Endodermal cell (in vitro differentiated cells): ENCODE measurements at places on chromosomes 7 and 10.

- no peak for DNase-seq
Measured at GRCh38 chr10:70117646-70118045, 15.0 kb downstream of the AIFM2 start.

DNA sequence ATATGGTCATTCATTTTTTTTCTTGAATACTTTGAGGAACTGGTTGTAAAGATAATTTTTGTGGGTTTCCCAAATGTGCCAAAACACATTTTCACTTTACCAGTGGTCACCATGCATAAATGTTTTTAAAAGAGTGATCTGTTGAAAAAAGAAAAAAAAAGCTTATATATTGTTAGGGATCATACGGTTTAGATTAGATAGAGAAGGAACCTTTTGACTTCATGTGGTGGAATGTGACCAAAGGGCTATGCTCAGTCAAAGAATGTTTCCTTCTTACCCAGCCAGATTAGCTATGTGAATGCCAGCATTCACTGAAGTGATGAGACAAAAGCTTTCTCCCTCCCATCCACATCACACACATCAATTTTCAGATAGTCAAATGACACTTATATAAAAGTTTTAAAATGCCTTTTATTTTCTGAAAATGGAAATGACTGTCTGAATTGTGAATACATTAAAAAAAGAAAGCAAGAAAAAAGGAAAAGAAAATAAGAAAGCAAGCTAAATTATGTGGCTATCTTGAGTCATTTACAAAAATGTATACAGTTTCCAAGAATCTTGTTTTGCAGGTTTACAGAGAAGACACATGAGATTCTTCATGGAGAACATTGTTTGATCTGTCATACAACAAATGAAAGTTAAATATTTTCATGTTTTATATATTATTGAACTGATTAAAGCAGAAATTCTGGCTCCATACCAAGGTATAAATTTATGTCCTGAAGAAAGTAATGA lies 8.6 kb upstream of the CPED1 start:
- no peak for DNase-seq

- DNase-seq, result no peak
Measured at GRCh38 chr10:132665946-132666704, 119.8 kb downstream of the NKX6-2 start.

DNA sequence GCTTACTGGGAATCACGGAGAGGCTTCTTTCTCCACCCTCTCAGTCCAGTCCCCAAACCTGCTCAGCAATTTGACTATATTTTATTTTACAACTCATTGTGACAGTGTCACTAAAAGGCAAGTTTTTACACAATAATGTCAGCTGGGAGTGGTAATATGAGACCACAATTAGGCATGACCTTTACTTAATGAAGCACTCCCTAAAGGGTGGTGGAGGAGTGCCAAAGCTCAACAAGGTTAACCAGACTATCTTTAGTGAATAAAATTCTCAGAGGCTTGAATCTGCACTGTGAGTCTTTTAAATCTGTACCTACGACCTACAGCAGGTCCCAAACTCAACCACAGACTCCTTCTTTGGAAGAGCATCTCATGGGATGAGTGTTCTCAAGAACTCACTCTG lies 215.6 kb downstream of the TAX1BP1 start:
- DNase-seq, result no peak

- no peak for DNase-seq
Measured at GRCh38 chr7:120793213-120793936, 64.6 kb downstream of the TSPAN12 start.

- no peak for DNase-seq
Measured at GRCh38 chr7:149228831-149229471, 10.5 kb upstream of the ZNF212 start.

DNA sequence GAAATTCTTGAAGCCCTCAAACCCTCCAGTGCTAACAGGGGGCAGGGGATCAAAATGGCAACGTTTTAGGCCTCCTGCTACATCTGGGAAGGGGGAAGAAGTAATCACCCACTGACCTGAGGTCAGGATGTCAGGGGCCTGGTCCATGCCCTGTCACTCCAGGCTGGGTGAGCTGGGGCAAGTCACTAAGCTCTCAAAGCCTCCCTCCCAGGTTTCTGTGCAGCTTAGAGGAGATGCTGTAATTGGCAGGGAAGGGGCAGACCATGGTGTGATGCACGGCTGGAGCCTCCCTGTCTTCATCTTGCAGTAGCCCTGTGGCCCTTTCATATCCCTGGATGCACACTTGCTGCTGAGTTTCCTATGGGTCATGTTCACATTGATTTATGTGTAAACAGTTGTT lies 27.2 kb downstream of the LEP start:
- DNase-seq, result no peak

GRCh38 chr10:90997670-90998069 lies 76.8 kb upstream of the ANKRD1 start:
- DNase-seq, result no peak

DNA sequence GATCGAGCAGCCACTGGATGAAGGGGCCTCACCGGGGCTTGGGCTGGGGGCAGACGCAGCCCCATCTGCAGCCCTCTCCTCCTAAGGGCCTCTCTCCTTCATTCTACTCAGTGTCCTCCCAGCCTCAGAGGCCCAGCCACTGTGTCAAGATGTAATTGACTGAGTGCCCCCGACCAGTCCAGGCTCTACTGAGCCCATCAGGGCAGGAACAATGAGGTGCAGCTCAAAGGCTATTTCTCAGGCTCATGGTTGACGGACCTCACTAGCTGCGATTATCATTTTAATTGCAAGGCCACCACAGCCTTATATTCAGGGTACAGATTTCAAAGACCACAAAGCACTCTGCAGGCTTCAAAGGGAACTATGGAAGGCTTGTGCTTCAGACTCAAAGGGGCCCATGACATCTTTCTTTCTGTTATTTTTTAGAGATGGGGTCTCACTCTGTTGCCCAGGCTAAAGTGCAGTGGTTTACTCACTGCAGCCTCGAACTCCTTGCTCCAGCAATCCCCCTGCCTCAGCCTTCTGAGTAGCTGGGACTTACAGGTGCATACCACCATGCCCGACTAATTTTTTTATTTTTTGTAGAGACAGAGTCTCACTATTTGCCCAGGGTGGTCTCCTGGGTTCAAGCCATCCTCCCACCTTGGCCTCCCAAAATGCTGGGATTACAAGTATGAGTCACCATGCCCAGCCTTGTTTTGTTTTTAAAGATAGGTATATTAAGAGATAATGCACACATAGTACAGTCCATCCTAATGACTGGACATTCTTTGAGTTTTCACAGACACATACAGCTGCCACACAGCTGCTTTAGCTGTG lies 23.7 kb downstream of the SLC29A3 start:
- no peak for DNase-seq

DNA sequence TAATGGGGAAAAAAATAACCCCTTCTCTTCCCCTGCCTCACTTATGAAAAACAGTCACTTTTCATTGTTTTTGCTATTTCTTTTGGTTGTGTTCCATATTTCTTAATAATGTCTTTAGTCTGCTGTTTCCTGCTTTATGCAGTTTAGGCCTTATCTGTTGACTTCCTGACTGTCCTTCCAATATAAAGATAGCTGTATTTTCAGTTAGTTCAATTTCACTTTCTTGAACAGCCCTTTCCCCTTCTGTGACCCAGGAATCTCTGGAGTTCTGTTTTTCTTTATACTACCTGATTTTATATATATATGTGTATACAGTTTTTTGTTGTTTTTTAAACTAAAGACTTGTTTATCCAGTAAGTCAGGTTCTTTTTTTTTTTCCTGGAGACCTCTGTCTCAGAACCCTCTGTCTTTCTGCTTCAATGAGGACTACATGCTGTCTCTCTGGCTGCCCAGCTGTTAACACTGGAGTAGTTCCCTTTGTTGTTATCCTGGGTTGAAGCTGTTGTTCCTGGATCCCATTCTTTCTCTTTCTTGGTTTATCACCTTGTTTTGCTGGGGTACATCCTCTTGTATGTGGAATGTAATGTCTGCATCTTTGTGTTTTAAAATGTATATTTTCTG lies 87.2 kb downstream of the GSDME start:
- DNase-seq, result no peak

GRCh38 chr10:72353965-72354355 lies 759 bp downstream of the DNAJB12 start:
- DNase-seq, result peak; percentile 76

DNA sequence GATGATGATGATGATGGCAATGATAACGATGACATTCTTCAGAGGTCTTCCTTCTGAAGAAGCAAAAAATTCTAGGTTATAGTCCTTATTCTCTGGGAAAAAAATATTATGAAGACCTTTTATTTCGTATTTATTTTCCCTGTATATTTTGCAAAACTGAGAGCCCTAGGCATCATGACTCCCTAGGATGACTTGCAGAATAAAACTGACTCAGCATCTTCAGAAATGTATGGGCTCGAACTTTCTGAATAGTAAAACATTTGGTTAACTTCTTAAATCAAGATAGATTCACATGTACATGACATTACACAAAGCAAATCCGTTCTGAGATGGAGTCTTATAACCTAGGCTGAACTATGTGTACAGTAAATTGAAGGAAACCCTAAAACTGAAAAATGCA lies 29.4 kb downstream of the DKK1 start:
- DNase-seq, result no peak

DNA sequence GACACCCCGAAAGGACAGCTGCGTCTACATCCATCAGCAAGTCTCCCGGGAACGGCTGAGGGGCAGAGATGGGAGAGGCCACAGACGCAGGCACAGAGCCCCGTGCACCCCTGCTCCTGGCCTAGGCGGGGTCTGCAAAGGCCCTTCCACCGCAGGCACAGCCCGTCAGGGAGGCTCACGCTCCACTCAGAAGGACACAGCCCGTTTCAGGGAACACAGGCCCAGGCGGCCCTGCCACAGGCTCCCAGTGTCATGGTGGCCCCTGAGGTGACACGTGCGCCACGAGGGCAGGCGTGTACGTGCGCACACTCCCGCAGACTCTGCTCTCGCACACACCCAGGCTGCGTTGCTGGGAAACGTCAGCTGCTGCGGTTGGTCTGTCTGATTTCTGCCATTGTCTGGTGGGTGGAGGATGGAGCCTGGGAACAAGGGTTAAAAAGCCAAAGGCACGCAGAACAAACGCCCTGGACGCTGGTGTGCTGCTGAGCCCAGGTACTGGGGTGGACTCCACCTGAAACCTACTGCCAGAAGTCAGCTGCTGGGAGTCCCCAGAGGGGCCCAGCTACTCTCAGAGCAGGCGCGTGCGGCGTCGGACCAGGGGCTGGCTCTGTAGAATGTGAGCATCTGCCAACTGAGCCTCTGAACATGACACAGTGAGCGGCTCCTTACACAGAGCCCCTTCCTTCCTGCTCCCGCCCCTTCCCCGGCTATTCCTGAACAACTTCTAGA lies 13.1 kb downstream of the GPER1 start:
- DNase-seq, result no peak
